ENCODE measurements at places on chromosomes 12 and 14.

- no peak for DNase-seq
These were observed 40.9 kb upstream of the VASH1 start for GRCh38 chr14:76720382-76720813.

GRCh38 chr12:81329085-81329484, 251.2 kb downstream of the ACSS3 start:
- no peak for DNase-seq

DNA sequence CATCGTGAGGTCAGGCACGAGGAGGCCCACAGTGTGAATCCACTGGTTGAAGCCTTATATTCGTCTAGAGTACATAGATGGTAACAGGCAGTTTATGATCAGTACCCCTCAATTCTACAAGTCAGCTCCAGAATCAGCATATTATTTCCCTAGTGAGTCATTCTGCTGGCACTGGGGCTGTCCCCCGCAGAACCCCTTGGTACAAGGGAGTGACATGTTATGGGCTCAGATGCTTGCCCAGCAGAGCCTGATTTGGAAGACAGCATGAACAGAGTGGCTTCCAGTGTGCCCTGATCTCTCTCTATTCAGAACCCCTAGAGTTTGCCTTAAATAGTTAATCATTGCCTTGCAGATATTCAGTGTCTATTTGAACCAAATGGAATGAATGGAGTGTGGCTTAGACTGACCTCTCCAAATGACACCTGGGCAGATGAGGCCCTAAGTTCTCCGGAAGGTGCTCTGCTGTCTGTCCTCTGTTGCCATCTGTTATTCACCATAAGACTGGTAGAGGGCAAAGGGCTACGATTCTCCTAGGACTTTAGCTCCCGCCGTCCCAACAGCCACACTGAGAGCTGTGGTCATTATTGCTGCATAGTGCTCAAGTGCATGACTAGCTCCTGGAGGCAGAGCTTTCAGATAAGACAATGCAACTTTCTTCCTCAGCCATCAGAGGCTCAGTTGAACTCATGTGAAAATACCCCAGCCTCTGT, 41.1 kb downstream of the CACNA2D4 start:
- DNase-seq = no peak

- no peak for DNase-seq
These were observed 244.2 kb downstream of the GPHN start for GRCh38 chr14:66752109-66752508.

DNA sequence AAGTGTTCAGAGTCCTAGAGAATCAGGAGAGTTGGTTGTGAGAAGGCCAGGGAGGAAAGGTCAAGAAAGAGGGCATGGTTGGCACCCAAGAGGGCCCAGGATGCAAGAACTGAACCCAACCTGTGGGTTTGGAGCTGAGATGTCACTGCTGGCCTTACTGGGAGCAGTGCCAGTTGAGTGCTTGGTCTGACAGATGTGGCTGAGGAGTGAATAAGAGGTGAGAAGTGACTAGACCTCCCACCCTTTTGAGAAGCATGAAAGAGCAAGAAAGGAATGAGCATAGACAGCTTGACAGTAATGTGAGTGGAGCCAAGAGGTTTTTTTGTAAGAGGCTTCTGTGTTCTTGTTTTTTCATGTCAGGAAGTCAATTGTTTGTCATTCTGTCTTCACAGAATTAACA, 95.3 kb downstream of the FGD4 start:
- DNase-seq = no peak

GRCh38 chr14:98136012-98136789, 1135.8 kb downstream of the BCL11B start:
- DNase-seq = no peak

GRCh38 chr12:66500841-66501240, 178.0 kb downstream of the GRIP1 start:
- no peak for DNase-seq

GRCh38 chr14:85731186-85731585, 201.2 kb downstream of the FLRT2 start:
- no peak for DNase-seq

GRCh38 chr12:103326190-103326589, 169.6 kb downstream of the C12orf42 start:
- DNase-seq = no peak

GRCh38 chr12:75341873-75342272, 7.4 kb downstream of the GLIPR1L1 start:
- no peak for DNase-seq

DNA sequence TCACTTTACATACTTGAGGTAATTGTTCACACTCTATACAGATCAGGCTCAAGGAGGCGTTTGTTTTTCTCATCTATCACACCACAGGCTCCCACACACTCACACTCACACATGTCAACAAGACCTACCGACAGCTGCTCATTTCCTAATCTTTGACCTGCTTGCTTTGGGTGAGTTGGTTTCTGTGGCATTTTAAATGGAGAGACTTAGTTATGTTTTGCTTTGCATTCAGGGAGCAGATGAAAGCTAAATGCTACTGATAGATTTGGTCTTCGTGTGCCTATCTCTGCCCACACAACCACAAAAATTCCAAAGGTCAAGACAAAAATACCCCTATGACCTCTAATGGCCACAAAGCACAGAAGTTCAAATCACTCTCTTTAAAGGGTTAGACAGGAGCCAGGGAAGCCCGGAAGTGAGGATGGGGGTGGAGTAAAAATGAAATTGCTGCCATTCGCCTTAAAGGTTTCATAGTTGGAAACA, 203.5 kb upstream of the G2E3 start:
- no peak for DNase-seq

GRCh38 chr14:58607952-58608317, 29.8 kb upstream of the DACT1 start:
- DNase-seq = no peak

DNA sequence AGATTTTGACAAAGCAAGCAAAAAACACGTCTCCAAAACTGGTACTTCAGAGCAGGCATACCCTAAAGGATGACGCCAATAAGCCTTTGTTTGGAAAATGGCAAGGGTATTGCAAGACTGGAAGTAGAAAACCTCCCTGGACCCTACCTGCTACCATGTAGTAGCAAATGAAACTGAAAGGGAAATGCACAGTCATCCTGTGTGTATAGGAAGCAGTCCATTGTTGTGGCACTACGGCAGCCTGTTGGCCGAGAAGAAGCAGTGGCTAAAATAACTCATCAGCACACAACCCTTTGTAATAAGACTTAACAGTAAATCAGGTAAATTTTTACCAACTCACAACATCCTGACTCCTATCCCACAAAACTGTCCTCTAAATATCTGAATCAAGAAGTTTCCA, 386.4 kb downstream of the RGS6 start:
- no peak for DNase-seq

DNA sequence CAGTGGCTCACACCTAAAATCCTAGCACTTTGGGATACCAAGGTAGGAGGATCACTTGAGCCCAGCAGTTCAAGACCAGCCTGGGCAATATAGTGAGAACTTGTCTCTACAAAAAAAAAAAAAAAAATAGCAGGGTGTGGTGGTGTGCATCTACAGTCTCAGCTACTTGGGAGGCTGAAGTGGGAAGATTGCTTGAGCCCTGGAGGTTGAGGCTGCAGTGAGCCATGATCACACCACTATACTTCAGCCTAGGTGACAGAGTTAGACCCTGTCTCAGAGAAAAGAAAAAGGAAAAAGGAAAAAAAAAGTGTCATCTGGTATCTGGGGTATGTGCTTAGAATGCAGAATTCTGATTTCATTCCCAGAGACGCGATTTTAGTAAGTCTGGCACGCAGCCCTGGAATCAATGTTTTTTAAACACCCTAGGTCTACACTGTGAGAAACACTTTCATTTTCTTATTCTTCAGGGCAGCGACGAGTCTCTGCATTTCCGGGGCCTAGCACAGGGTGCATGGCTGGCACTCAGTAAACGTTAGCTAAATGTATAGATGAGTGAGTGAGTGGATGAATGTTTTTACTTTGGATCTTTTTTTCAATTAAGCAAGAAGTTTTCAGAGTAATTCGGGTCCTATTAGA, 243.8 kb upstream of the PWP1 start:
- DNase-seq = no peak

DNA sequence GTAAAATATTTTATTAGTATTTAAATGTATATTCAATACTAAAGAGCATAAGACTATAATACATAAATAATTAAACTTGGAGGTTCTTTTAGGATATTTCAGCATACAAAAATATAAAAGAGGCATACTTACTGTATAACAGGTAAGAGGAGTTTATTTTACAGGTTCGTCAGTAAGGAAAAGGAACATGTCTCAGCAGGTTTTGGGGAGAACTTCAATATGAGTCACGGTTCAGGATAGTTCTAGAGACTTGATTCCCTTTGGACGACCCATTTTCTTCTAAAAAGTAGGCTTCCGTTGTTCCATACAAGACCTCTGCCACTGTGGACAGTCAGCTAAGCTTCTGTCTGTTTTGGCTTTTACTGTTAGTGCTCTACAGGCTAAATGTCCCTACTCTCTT, 181.1 kb downstream of the ALX1 start:
- DNase-seq = no peak

- no peak for DNase-seq
These were observed 31.5 kb upstream of the CRADD start for GRCh38 chr12:93645702-93646101.

- no peak for DNase-seq
These were observed 48.9 kb upstream of the FOS start for GRCh38 chr14:75229661-75230139.

DNA sequence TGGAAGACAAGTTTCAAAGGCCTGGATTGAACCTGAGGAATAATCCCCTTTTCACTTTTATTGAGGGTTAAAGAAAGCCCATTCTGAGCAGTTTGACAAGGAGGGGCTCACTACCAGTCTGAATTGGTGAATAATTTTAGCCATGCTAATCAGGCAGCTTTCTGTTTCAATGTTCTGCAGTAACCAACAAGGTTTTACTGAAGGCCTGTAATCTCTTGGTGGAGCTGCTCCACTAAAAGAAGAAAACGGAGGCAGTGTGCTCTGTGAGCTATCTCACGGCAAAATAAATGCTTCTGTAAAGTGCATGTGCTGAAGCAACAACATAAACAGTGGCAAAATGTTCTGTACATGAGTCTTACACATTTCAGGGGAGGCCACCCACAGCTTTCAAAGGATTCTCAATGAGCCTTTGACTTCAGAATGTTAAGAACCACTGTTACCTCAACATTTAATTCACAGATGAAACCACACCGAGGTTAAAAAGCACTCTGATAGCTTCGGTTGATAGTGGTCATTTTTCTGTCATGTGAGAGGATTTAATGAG, 111.2 kb downstream of the LRIG3 start:
- no peak for DNase-seq

DNA sequence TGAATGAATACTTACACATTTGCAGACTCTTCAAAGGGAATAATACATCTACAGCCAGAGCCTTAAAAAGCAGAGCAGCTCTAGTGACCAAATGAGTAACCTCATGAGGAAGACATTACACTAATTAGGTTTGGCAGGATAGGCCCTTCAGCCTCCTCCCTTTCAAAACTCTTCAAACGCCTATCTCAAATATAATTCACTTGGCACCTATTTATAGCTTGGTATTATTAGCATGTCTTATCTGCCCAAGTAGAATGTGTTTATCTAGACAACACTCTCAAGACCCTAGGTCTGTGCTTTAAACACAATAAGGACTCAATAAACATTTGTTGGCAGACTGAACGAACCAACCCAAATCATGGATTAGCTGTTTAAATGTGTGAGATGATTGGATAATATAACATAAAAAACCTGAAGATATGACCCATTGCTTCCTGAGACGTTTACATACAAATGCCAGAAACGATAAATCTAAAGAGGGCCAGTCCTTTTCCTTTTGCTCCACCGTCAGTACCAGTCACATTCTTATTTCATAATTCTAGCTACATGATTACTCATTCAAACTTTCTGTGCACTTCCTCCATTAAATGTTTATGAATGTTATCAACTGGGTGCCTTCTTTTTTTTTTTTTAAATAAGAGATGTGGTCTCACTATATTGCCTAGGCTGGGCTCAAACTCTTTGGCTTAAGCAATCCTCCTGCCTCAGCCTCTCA, 123.3 kb downstream of the CEP83 start:
- DNase-seq = no peak

GRCh38 chr12:52848661-52849255, at the start of gene KRT78:
KRT78 (minus strand) TSS chr12:52848994; CDS start chr12:52848930, 64 bp downstream.
- no peak for DNase-seq

DNA sequence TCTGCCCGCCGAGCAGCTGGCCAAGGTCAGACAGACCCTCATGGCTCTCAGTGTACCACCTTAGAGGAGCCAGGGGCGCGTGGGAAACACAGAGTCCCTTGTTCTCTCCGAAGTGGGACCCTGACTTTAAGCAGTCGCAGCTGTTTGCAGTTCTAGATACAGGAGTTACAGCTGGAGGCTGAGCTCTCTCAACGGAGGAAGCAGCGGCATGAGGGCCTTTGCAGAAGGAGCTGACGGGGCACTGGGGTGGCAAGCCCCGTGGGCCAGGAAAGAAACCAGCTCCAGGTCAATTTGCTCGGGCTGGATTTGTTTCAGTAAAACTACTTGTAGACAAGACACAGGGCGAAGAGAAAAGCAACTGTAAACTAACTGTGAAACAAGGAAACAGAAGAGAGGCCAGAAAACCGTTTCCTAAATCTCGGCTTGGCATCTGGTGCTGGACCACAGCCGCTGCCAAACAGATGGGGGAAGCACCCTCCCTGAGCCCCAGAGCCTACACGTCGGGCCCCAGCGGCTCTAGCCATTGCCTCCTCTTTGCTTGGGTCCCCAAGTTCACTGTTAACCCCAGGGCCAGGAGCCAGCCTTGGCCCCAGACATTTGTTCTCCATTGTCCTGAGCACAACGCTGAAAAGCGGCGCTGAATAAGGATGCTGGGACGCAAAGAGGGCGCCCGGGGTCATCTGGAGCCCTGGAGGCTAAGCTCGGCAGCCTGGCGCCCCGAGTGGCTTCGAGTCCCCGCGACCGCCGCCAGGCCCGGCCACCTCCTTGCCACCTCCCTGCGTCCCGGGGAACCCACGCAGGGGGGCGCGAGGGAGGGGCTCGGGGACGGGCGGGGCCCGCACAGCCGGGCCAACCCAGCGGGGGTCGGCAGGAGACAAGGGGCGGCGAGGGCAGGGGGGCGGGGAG, 914 bp upstream of the PACS2 start:
- no peak for DNase-seq

- no peak for DNase-seq
These were observed 1585.3 kb upstream of the TMEM132C start for GRCh38 chr12:126681676-126682075.

GRCh38 chr12:28145216-28145615, 45.0 kb upstream of the CCDC91 start:
- DNase-seq = no peak

- DNase-seq = no peak
These were observed 5.4 kb downstream of the JAG2 start for GRCh38 chr14:105163040-105163742.

- DNase-seq = no peak
These were observed 9.4 kb downstream of the AICDA start for GRCh38 chr12:8603286-8603685.

All from activated CD8-positive, alpha-beta memory T cell treated with anti-CD3 and anti-CD28 coated beads for 1 hour (primary cell).